ENCODE measurements at places on chromosomes 11 and 22. TPM values are rescaled to one million over a fixed set of nuclear protein-coding genes. Genes with fewer than 3 reads are reported as not detected.

DNA sequence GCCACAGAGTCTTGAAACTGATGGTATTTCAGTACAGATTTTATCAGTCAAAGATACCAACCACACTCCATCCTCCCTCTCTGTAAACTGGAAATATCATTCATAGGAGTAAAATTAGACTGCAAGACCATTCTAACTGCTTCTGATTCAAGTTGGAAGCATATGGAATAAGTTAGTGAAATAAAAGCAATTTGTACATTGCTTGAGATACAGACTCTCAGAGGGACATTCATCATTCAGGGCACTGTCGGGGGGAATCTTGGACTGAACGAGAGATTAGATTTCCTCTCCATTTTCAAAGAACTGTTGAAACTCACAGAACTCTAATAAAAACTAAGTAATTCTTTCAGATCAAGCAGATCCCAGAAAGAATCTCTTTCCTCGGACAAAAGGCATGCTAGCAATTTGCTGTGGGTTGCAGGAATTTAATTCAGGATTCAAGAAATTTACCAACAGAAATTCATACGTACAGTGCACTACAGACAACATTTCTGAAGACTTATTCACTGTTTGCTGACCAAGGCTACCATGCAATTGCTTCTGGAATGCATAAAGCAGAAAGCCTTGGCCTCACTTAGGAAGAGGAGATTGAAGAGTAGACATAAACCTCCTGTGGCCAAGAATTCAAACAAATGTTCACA lies 34.1 kb downstream of the PAMR1 start:
- DNase-seq = no peak

GRCh38 chr11:67238894-67239782 lies 27.1 kb upstream of the GRK2 start:
- peak; percentile 28 for DNase-seq

- DNase-seq = no peak
Observed at GRCh38 chr11:104118105-104118744, 45.7 kb downstream of the PDGFD start.

DNA sequence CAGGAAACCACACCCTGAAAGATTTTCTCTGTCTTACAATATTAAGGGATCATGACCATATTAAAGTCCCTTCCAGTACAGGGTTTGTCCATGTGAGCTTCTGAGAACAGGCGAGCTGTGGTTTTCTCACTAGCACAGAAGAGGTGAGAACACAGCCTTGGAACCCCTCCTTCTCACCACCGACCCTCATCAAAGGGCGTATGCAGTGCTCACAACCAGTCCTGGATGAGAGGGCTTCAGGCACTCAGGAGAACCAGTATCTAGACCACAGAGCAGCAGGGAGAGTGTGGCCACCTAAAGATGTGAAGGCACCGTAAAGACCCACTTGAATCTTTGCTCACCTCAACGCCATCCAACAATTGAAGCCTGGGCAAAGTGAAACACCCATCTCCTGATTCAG lies 397.0 kb downstream of the ETS1 start:
- DNase-seq = no peak

DNA sequence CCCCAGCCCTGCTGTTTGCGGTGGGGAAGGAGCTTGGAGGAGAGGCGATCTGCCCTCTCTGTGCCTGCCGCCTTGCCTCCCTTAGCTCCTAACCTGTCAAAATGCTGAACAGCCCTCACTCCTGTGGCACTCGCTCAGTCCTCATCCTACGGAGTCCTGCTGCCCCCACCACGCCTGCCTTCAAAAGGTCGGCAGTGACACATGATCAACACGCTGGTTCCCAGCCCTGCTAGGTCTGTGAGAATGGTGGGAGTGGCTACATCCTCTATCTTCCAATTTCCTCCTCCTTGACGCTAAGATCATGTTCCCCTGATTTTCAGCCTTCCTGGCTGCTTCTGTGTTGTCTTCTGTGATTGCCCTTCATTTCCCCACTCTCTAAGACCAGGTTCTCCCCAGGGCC lies 120.2 kb upstream of the TBCEL start:
- DNase-seq = no peak

C11orf65 gene
- 11.0 TPM for total RNA-seq

MRGPRX3 gene
- total RNA-seq = not detected

BAIAP2L2 gene
- 0.55 TPM for total RNA-seq
